CMK (cell line): ENCODE measurements at places on chromosomes 3 and 15.

DNA sequence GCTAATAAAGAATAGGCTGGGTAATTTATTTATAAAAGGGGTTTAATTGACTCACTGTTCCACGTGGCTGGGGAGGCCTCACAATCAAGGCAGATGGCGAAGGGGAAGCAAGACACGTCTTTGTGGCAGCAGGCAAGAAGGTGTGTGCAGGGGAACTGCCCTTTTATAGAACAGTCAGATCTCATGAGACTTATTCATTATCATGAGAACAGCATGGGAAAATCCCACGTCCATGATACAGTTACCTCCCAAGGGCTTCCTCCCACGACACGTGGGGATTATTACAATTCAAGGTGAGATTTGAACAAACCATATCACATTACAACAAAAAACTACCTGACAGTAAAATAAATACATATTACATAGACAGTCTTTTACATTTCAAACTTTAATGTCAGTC, 414.9 kb downstream of the NAALADL2 start:
- DNase-seq = no peak

DNA sequence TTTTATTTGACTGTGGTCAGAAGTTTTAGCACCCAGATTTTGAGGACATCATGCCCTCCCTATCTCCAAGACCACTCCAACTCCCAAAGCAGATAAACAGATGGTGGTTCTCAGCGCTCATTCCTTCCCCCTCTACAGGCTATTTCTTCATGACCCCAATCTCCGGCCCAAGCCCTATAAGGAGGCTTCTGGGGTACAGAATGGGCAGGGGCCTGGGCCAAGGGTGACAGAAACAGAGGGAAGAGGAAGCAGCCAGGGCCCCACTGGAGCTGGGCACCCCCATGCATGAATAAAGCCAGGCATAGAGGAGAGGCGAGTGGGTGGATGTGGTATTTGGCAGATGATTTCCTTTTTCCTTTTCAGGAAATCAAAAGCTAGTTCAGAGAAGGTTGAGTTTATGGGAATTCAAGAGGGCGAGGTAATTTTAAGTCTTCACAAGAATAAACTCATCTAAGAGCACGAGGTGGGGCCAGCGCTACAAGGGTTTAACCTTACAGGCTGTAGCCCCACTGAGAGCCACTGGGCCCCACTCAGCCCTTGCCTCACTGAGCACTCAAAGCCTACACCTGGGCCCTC, 104.8 kb upstream of the HERC1 start:
- DNase-seq = no peak

GRCh38 chr3:31768479-31769125, 212.5 kb downstream of the OSBPL10 start:
- no peak for DNase-seq

- no peak for DNase-seq
Measured at GRCh38 chr3:11627612-11628011, 16.1 kb downstream of the VGLL4 start.

- DNase-seq = no peak
Measured at GRCh38 chr3:98612996-98613517, 19.6 kb upstream of the CPOX start.

DNA sequence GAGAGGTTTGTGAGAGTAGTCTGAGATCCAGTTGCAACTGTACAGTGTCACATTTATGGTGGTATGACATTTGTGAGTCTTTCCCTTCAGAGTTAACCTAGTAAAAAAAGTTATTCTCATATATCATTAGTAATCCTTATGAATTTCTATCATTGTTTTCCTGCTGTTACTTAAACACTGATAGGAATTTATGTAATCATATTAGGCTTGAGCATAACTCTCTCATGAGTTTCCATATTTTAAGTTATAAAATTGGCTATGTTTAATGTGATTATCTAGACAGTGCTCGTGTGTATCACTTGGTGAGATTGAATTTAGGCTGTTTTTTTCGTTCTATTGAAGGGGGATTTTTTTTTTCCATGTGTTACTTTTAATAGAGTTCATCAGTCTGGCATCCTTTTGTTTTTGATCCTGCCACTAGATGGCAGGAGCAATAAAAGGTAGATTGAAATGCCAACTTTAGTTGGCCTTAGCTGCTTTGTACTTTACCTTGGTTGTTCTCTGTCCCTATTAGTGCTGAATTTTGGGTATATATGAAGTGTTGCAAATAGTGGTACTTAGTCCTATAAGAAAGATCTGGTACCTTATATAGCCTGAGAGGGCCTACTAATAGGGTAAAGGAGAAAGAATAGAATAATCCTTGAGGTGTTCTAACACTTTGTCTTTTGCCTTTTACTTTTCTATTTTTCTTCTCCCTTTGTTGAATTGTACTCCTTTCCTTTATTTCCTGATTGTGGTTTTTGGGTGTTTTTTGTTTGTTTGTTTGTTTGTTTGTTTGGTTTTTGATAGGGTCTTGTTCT, 17.9 kb downstream of the STT3B start:
- DNase-seq = no peak

DNA sequence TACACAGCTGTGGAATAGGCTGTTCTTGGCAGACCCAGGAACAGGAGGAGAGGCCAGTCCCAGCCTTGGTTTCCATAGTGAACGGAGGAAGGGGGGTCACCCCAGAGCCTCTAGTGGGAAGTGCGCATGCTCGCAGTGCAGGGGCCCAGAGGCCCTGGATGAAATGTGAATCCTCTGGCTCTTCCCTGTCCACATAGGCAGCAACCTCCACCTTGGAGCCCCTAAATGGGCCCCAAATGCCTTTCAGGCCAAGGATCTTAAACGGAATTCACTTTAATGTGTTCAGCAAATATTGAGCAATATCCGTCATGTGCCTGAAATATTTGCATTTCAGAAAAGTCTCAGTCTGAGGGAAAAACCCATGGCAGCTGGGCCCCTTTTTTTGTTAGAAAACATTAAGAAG, 3.3 kb upstream of the NDN start:
- no peak for DNase-seq
